ENCODE measurements at places on chromosomes 12 and 14.
A peak's percentile ranks its signal among the peaks of the same experiment; 100 is the strongest.

GRCh38 chr12:62586850-62587249 is 120.2 kb downstream of the MON2 start:
- DNase-seq: no peak

GRCh38 chr14:100547633-100548294 is 39.5 kb downstream of the BEGAIN start:
- DNase-seq: peak; percentile 53

- no peak for DNase-seq
These were observed 129.0 kb upstream of the HMGA2 start for GRCh38 chr12:65695113-65695865.

GRCh38 chr12:74644681-74645080 is 107.0 kb downstream of the ATXN7L3B start:
- no peak for DNase-seq

DNA sequence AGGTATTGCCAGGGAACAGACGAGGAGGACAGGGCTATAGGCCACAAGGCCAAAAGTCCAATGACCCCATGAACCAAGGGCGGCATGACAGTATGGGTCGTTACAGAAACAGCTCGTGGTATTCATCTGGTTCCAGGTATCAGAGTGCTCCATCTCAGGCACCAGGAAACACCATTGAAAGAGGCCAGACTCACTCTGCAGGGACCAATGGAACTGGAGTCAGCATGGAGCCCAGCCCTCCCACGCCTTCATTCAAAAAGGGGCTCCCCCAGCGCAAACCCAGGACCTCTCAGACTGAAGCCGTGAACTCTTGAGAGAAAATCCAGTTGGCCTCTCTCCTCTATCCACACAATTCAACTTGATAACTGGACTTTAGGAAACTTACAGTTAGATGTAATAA is 12.9 kb upstream of the KCNH3 start:
- DNase-seq: no peak

Data from NCI-H1436 treated with DMSO at 0.1 percent for 48 hours (cell line).